ENCODE measurements at places on chromosomes 7 and 10. TPM values are rescaled to one million over a fixed set of nuclear protein-coding genes. Genes with fewer than 3 reads are reported as not detected.
A peak's percentile ranks its signal among the peaks of the same experiment; 100 is the strongest.

DNA sequence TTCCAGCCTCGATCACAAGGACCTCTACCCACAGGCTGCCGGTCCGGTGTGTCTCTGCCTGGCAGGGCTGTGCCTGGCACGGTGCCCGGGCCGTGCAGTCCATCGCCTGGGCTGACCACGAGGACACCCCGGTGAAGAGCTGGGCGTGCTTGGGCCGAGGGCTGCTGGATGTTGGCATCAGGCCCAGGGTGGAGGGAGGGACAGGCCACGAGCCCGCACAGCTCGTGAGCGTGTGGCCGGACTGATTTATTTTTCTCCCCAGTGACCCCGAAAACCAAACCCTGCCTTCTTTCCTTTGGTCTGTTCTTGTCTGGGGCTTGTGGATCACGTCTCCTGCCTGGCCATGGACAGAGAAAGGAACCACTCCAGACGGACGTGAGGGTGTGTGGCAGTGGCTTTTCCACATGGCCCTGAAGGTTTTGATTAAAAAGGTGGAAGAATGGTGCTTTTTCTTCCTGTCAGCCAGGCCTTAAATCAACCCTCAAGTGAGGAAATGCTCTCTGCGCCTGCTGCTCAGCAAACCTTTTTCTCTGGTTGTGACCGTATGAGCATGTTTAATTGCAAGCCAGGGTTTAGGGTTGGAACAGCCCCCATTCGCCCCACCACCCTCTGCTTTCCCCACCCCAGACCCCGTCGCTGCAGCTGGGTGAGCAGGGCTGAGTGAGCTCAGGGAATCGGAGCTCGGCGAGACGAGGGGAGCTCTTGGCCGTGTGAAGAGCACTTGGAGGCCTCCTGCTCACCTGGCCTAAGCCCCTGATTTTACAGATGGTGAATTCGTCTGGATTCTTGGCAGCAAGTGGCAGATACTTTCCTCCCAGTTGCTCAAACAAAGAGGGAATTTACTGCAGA lies 130.1 kb downstream of the RGS10 start:
- peaks cover 19% of the 10 kb centered on the region for H3K4me1 ChIP-seq
- H3K4me3 ChIP-seq, result no peak overlapping the region
- H3K27me3 ChIP-seq, result no peaks in the 10 kb centered on the region
- no peaks in the 10 kb centered on the region for H3K36me3 ChIP-seq
- H3K27ac ChIP-seq, result peak overlapping the region; percentile 70

- no peak for DNase-seq
- H3K4me1 ChIP-seq, result no peaks in the 10 kb centered on the region
- H3K4me3 ChIP-seq, result no peak overlapping the region
- no peaks in the 10 kb centered on the region for H3K36me3 ChIP-seq
Observed at GRCh38 chr10:5963071-5963470, 14.3 kb downstream of the IL15RA start.

- no peaks in the 10 kb centered on the region for H3K27me3 ChIP-seq
- no peak for DNase-seq
- H3K4me1 ChIP-seq, result no peaks in the 10 kb centered on the region
- no peaks in the 10 kb centered on the region for H3K36me3 ChIP-seq
- H3K4me3 ChIP-seq, result no peak overlapping the region
- no peak overlapping the region for H3K27ac ChIP-seq
Observed at GRCh38 chr7:50699143-50699542, 83.6 kb downstream of the GRB10 start.

DNA sequence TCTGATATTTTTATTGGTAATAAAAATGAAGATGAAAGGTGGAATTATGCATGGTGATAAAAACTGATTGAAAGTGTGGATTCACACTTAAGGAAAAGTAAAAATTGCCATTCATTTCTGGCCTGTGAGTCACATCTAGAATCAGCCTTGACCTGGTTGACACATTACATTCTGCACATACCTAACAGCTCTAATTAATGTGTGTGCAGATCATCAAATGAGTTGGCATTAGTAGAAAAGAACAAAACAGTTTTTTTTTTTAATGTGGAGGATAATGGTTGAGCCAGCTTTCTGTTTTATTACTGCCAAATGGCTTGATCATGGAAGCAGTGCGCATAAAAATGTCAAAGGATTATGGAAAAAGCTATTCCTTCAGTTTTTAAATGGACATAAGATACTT lies 142.6 kb upstream of the TMEM196 start:
- no peak overlapping the region for H3K4me3 ChIP-seq
- DNase-seq, result no peak
- no peaks in the 10 kb centered on the region for H3K27me3 ChIP-seq
- H3K4me1 ChIP-seq, result no peaks in the 10 kb centered on the region
- no peak overlapping the region for H3K27ac ChIP-seq

GRCh38 chr10:49585387-49585786 lies 24.7 kb upstream of the SLC18A3 start:
- no peak overlapping the region for H3K27ac ChIP-seq
- no peaks in the 10 kb centered on the region for H3K4me1 ChIP-seq
- H3K36me3 ChIP-seq, result no peaks in the 10 kb centered on the region
- DNase-seq, result no peak
- H3K4me3 ChIP-seq, result no peak overlapping the region

DNA sequence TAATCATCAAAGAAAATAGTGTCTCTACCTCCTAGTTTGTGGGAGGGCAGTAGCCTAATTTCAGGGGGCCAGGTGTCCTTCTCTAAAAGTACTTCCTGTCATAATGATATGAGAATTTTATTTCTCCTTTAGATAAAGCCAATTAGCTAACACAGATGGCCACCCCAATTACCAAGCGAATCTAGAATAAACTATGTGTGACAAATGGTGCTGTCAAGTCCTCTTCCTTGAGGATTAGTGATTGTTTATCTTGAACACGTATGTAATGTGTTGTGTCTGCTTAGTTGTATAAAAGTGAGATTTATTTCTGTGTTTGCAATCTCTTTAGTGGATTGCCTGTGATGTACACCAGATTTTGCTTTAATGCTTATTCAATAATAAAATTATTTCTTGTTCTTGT lies 1120.0 kb downstream of the SORCS1 start:
- H3K27ac ChIP-seq, result peak overlapping the region; percentile 21
- no peak overlapping the region for H3K4me3 ChIP-seq
- DNase-seq, result no peak
- H3K4me1 ChIP-seq, result no peaks in the 10 kb centered on the region
- H3K36me3 ChIP-seq, result no peaks in the 10 kb centered on the region

GRCh38 chr7:17031906-17032551 lies 150.2 kb upstream of the AGR3 start:
- H3K27ac ChIP-seq, result no peak overlapping the region
- no peaks in the 10 kb centered on the region for H3K27me3 ChIP-seq
- H3K4me1 ChIP-seq, result no peaks in the 10 kb centered on the region
- DNase-seq, result no peak
- no peak overlapping the region for H3K4me3 ChIP-seq
- H3K36me3 ChIP-seq, result no peaks in the 10 kb centered on the region

DNA sequence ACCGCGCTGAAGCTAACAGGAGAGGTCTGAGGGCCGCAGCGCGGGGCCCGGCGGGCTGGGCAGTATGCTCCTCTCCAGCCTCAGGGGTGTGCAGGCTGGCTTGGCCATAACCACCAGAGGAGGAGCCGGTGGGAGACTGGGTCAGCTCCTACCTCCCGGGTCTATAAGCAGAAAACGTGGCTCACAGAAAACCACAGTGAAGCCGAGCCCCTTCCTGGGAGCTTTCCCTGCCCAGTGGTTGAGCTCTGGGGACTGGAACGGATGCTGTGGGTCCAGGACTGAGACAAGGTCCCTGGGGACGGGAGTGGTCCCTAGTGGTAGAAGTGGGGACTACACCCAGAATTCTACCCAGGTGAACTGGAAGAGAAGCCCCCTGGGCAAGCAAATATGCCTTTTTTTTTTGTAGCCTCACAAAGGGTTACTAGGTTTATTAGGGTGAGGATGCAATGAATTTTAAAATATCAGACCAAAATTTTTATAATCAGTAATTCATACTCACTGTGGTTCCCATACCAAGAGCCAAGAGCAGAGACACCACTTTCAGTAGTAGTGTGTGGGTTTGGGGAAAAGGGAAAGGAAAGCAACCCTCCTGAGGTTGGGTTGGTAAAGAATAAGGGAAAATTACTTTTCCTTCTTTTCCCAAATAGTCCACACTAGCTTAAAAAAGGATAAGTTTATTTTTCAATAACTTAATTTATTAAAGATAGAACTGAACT lies 67.9 kb upstream of the PRKCQ start:
- H3K27me3 ChIP-seq, result no peaks in the 10 kb centered on the region
- H3K36me3 ChIP-seq, result no peaks in the 10 kb centered on the region
- no peaks in the 10 kb centered on the region for H3K4me1 ChIP-seq

DNA sequence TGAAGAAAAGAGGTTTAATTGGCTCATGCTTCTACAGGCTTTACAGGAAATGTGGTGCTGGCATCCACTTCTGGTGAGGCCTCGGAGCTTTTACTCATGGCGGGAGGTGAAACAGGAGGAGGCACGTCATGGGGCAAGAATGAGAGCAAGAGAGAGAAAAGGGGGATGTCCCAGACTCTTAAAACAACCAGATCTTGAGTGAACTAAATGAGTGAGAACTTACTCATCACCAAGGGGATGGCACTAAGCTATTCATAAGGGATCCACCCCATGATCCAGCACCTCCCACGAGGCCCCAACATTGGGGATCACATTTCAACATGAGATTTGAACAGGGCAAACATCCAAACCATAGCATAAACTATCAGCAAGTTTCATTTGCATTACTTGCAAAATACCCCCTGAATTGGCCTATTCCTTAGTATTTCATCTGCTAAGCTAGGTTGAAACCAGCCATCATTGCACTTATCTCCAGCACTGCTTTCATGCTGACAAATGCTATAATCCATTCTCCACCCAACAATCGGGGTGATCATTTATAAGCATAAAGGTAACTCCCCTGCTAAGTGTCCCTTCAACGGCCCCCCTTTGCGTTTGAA lies 179.0 kb downstream of the NOC3L start:
- no peaks in the 10 kb centered on the region for H3K27me3 ChIP-seq
- H3K36me3 ChIP-seq, result no peaks in the 10 kb centered on the region
- no peak for DNase-seq
- no peaks in the 10 kb centered on the region for H3K4me1 ChIP-seq
- H3K4me3 ChIP-seq, result no peak overlapping the region

DNA sequence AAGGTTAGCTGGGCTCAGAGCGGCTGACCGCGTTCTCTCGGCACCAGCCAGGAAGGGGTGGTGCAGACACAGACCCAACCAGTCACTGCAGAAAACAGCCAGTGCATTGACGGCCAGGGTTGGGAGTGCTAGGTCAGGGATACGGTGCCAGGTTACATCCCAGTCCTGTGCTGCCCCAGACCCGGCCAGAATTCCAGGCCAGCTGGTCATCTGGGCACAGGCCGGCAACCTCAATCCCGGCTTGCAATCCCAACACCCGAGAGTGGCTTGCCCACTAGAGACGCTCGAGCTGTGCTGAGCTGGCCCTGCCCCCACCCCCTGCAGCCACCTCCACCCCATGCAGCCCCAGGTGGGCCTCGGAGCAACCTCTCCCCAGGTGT lies 3.8 kb downstream of the PRAP1 start:
- no peaks in the 10 kb centered on the region for H3K36me3 ChIP-seq
- H3K4me1 ChIP-seq, result no peaks in the 10 kb centered on the region
- DNase-seq, result no peak
- H3K4me3 ChIP-seq, result no peak overlapping the region
- H3K27ac ChIP-seq, result no peak overlapping the region

DNA sequence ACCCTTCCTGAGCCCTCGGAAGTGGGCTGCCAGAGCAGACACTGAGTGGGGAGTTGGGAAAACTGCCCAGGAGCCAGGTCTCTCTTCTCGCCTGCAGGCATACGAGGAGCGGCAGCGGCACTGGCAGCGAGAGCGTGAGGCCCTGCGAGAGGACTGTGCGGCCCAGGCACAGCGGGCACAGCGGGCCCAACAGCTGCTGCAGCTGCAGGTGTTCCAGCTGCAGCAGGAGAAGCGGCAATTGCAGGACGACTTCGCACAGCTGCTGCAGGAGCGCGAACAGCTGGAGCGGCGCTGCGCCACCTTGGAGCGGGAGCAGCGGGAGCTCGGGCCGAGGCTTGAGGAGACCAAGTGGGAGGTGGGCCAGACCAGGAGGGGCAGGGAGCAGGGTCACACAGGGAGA lies 5.8 kb downstream of the LZTS2 start:
- H3K4me1 ChIP-seq, result peaks cover 6% of the 10 kb centered on the region
- no peak overlapping the region for H3K4me3 ChIP-seq
- H3K36me3 ChIP-seq, result no peaks in the 10 kb centered on the region
- no peaks in the 10 kb centered on the region for H3K27me3 ChIP-seq

GRCh38 chr7:15158141-15158810 lies 255.7 kb upstream of the DGKB start:
- DNase-seq, result no peak
- no peaks in the 10 kb centered on the region for H3K4me1 ChIP-seq
- H3K4me3 ChIP-seq, result no peak overlapping the region
- no peaks in the 10 kb centered on the region for H3K27me3 ChIP-seq

- no peaks in the 10 kb centered on the region for H3K27me3 ChIP-seq
- H3K4me1 ChIP-seq, result no peaks in the 10 kb centered on the region
- H3K4me3 ChIP-seq, result no peak overlapping the region
- no peaks in the 10 kb centered on the region for H3K36me3 ChIP-seq
- no peak for DNase-seq
Observed at GRCh38 chr7:67453580-67454380, 457.1 kb downstream of the TYW1 start.

GRCh38 chr10:117204316-117204715 lies 7.0 kb downstream of the KCNK18 start:
- H3K36me3 ChIP-seq, result no peaks in the 10 kb centered on the region
- no peak for DNase-seq
- H3K4me1 ChIP-seq, result no peaks in the 10 kb centered on the region
- no peak overlapping the region for H3K4me3 ChIP-seq
- H3K27me3 ChIP-seq, result no peaks in the 10 kb centered on the region

GRCh38 chr10:5968037-5968680 lies 9.2 kb downstream of the IL15RA start:
- H3K4me3 ChIP-seq, result no peak overlapping the region
- H3K4me1 ChIP-seq, result no peaks in the 10 kb centered on the region
- DNase-seq, result no peak
- no peaks in the 10 kb centered on the region for H3K27me3 ChIP-seq
- no peaks in the 10 kb centered on the region for H3K36me3 ChIP-seq

GRCh38 chr10:285216-285615 lies 150.0 kb downstream of the ZMYND11 start:
- no peak overlapping the region for H3K27ac ChIP-seq
- no peaks in the 10 kb centered on the region for H3K4me1 ChIP-seq
- no peaks in the 10 kb centered on the region for H3K36me3 ChIP-seq
- H3K27me3 ChIP-seq, result no peaks in the 10 kb centered on the region
- H3K4me3 ChIP-seq, result no peak overlapping the region

- H3K4me1 ChIP-seq, result no peaks in the 10 kb centered on the region
- H3K4me3 ChIP-seq, result no peak overlapping the region
- no peak overlapping the region for H3K27ac ChIP-seq
- H3K27me3 ChIP-seq, result no peaks in the 10 kb centered on the region
- no peak for DNase-seq
Observed at GRCh38 chr10:87706731-87707130, 47.1 kb downstream of the PAPSS2 start.

- H3K27ac ChIP-seq, result no peak overlapping the region
- H3K36me3 ChIP-seq, result no peaks in the 10 kb centered on the region
- no peak overlapping the region for H3K4me3 ChIP-seq
Observed at GRCh38 chr10:50456719-50457118, 167.0 kb downstream of the SGMS1 start.

POMZP3 gene
- total RNA-seq, result 7.6 TPM

CHN2 gene
- total RNA-seq, result 9.8 TPM

HMX2 gene
- total RNA-seq, result not detected

STAG3 gene
- total RNA-seq, result 0.49 TPM

MOGAT3 gene
- not detected for total RNA-seq

BTBD16 gene
- not detected for total RNA-seq

AFAP1L2 gene
- 28.4 TPM for total RNA-seq

MTERF1 gene
- 23.8 TPM for total RNA-seq

MYL10 gene
- not detected for total RNA-seq

UPK3BL2 gene
- total RNA-seq, result 1.8 TPM
